Ovary (tissue), 10 donors: ENCODE measurements at places on chromosomes 2 and 18. TPM values are rescaled to one million over a fixed set of nuclear protein-coding genes. Genes with fewer than 3 reads are reported as not detected.

DNA sequence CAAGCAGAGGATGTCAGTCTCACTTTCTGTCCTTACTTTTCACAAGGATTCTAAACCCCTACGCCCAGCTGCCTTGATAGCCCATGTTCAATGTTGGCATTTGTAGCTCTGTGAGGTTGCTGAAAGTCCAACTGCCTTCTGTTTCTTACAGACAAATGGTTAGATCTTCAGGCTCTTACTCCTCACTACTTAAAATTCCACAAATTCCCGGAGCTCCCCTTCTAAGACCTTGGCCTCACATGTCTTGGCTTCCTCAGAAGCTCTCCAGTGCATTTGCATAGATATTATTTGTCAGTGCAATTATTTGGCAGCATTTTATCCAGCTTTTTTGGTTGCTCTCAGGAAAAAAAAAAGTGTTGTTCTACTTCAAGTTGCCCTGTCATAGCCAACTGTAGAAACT lies 453.7 kb upstream of the CELF4 start:
- no peaks in the 10 kb centered on the region for H3K27me3 ChIP-seq
- no peak overlapping the region for H3K27ac ChIP-seq
- DNase-seq, result no peak
- no peak overlapping the region for H3K4me3 ChIP-seq
- no peaks in the 10 kb centered on the region for H3K4me1 ChIP-seq

DNA sequence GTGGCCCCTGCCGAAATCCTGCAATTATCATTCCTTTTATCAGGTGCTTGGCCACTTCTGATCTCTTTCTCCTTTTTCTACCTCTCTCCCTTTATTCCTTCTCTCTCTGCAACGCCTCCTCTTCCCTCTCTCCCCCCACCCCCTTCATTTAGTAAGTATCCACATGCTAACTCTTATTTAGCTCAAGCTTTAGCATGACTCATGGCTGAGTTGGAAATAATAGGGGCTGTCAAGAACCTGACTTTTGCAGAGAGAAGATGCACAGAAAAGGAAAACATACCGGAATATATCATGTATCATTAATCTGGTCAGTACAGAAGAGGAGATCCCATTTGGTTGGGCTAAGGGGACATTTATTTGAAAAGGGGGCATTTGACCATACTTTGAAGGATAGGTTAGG lies 33.1 kb downstream of the FAM171B start:
- H3K36me3 ChIP-seq, result no peaks in the 10 kb centered on the region
- no peak for DNase-seq

GRCh38 chr2:217886720-217887309 lies 116.0 kb downstream of the TNS1 start:
- H3K4me1 ChIP-seq, result peaks cover 4% of the 10 kb centered on the region
- H3K36me3 ChIP-seq, result no peaks in the 10 kb centered on the region
- H3K27ac ChIP-seq, result no peak overlapping the region
- H3K4me3 ChIP-seq, result no peak overlapping the region
- DNase-seq, result peak; percentile 81

GRCh38 chr2:45040786-45041185 lies 31.5 kb upstream of the SIX2 start:
- no peak for DNase-seq
- H3K4me1 ChIP-seq, result no peaks in the 10 kb centered on the region
- no peak overlapping the region for H3K4me3 ChIP-seq
- H3K27ac ChIP-seq, result no peak overlapping the region
- no peaks in the 10 kb centered on the region for H3K36me3 ChIP-seq

DNA sequence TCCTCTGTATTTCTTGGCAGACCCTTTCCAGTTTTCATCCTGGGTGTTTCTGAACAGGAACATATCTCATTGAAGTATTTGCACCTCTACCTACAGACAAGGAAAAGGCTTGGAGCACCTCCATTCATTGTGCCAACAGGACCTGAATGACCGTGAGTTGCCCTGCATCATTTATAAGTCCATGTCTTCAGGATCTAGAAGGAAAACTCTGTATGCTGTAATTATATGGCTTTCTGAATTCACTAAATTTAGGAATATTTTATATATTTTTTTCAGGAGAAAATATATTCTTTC lies 402.3 kb upstream of the SLC14A2 start:
- no peak overlapping the region for H3K27ac ChIP-seq
- H3K4me1 ChIP-seq, result no peaks in the 10 kb centered on the region
- DNase-seq, result no peak

GRCh38 chr2:15811367-15811766 lies 129.0 kb upstream of the MYCN start:
- H3K4me1 ChIP-seq, result peaks cover 40% of the 10 kb centered on the region
- H3K36me3 ChIP-seq, result no peaks in the 10 kb centered on the region
- H3K27ac ChIP-seq, result peak overlapping the region; percentile 55
- no peak for DNase-seq
- no peaks in the 10 kb centered on the region for H3K27me3 ChIP-seq

DNA sequence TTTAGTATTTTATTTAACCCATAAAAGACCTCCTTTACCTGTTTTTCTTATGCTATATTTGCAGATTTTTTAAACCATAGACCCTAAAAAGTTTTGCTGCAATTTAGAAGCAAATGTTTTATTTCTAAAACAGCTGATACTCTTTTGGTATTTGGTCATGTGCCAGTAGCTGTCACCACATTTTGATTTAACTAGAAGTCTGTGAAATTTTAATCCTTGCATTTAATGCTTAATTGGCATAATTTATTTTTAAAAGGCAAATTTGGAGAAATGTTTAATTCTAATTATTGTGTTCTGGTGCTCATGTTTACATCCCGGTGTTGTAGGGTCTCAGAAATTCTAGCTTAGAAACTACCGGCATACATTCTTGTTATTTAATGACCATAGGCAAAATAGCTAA lies 111.8 kb downstream of the TTC27 start:
- H3K4me3 ChIP-seq, result no peak overlapping the region
- H3K27me3 ChIP-seq, result no peaks in the 10 kb centered on the region
- H3K36me3 ChIP-seq, result no peaks in the 10 kb centered on the region
- H3K4me1 ChIP-seq, result no peaks in the 10 kb centered on the region

- no peaks in the 10 kb centered on the region for H3K27me3 ChIP-seq
- no peak overlapping the region for H3K4me3 ChIP-seq
- DNase-seq, result no peak
- H3K4me1 ChIP-seq, result no peaks in the 10 kb centered on the region
- no peaks in the 10 kb centered on the region for H3K36me3 ChIP-seq
These were observed 608.2 kb upstream of the GCFC2 start for GRCh38 chr2:76318848-76319360.

DNA sequence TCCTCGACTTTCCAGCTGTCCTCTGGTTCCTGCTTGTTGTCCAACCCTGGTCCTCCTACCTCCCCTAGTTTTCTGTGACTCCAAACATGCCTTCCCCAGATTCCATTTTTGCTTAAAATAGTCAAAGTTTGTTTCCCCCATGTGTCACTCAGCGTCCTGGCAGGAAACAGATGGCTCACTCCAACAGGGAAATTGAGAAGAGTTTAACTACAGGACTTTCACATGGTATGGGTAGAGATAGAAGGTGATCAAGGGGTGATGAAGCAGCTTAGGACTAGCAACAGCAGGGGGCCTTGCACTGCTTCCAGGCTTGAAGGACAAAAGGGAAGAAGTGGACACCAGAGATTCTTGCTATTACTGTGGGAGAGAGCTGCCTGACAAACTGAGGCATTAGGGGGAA lies 6.1 kb upstream of the CUL3 start:
- H3K27ac ChIP-seq, result no peak overlapping the region
- no peaks in the 10 kb centered on the region for H3K4me1 ChIP-seq
- DNase-seq, result no peak
- H3K4me3 ChIP-seq, result no peak overlapping the region

- H3K27ac ChIP-seq, result no peak overlapping the region
- no peak for DNase-seq
- H3K4me3 ChIP-seq, result no peak overlapping the region
- no peaks in the 10 kb centered on the region for H3K4me1 ChIP-seq
- H3K27me3 ChIP-seq, result no peaks in the 10 kb centered on the region
- H3K36me3 ChIP-seq, result no peaks in the 10 kb centered on the region
These were observed 254.3 kb downstream of the BCL11A start for GRCh38 chr2:60299179-60299578.

GRCh38 chr2:186977433-186978045 lies 128.6 kb upstream of the ZSWIM2 start:
- H3K36me3 ChIP-seq, result no peaks in the 10 kb centered on the region
- no peaks in the 10 kb centered on the region for H3K27me3 ChIP-seq
- no peak overlapping the region for H3K4me3 ChIP-seq
- no peaks in the 10 kb centered on the region for H3K4me1 ChIP-seq
- DNase-seq, result no peak

DNA sequence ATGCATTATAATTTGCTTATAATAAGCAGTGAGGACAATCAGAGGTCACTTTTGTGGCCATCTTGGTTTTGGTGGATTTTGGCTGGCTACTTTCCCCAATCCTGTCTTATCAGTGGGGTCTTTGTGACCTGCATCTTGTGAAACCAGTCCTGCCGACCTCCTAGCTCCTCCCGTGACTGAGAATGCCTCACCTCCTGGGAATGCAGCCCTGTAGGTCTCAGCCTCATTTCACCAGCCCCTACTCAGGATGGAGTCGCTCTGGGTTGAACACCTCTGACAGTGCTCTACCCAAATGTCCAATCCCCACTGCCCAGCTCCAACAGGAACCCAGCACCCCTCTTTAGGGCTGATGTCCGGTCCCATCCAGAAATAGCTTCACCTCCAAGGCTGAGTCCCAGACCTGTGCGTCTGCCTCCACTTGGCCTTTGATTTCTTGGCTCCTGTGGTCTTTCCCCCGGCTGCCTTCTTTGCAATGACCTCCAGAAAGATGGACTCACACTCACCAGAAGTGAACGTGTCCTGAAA lies 31.3 kb upstream of the PXDN start:
- no peak overlapping the region for H3K4me3 ChIP-seq
- H3K36me3 ChIP-seq, result no peaks in the 10 kb centered on the region
- H3K27ac ChIP-seq, result no peak overlapping the region

- H3K27ac ChIP-seq, result no peak overlapping the region
- no peak for DNase-seq
- no peaks in the 10 kb centered on the region for H3K36me3 ChIP-seq
- no peak overlapping the region for H3K4me3 ChIP-seq
- no peaks in the 10 kb centered on the region for H3K27me3 ChIP-seq
- peaks cover 2% of the 10 kb centered on the region for H3K4me1 ChIP-seq
These were observed 131.0 kb downstream of the ATL2 start for GRCh38 chr2:38246105-38246504.

DNA sequence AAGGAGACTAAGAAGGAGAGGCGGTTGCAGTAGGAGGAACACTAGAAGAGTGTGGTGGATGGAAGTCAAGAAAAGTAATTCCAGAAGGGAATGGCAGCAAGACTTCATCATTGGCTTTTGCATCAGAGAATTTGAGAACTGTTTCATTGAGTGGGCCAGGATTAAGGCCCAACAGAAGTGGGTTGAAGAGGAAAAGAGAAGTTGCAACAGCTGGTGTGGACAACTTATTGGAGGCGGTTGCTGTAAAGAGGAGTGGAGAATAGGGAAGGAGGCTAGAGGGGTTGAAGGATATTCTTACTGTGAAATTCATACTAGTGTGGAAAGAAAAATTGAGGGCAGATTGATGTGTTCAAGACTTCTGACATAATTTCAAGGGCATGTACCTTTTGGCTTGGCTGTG lies 168.7 kb upstream of the FN1 start:
- H3K4me3 ChIP-seq, result no peak overlapping the region
- H3K36me3 ChIP-seq, result no peaks in the 10 kb centered on the region
- H3K27ac ChIP-seq, result no peak overlapping the region
- no peak for DNase-seq

- H3K27ac ChIP-seq, result no peak overlapping the region
- H3K4me3 ChIP-seq, result peak overlapping the region; percentile 89
These were observed 12.3 kb upstream of the DCTN1 start for GRCh38 chr2:74392449-74392743.

DNA sequence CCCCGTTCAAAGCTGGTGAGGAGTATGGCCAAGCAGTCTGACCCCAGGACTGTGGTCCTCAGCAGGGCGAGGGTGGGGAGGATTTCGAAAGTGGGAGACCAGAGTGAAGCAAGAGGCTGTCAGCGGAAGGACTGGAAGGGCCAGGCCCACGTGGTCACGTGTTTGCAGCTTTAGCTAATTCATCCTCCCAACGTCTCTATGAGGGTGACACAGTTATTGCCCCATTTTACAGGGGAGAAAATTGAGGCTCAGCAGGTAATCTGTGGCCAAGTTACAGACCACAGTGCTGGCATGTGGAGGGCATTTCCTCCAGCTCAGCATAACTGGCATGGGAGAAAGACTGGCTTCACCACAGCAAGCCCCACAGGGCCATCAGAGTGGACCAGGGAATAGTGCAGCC lies 45.4 kb upstream of the LTBP1 start:
- peaks cover 1% of the 10 kb centered on the region for H3K4me1 ChIP-seq
- H3K27ac ChIP-seq, result no peak overlapping the region
- no peak overlapping the region for H3K4me3 ChIP-seq
- no peak for DNase-seq
- H3K27me3 ChIP-seq, result no peaks in the 10 kb centered on the region
- no peaks in the 10 kb centered on the region for H3K36me3 ChIP-seq

- H3K27ac ChIP-seq, result no peak overlapping the region
- DNase-seq, result no peak
- no peak overlapping the region for H3K4me3 ChIP-seq
- no peaks in the 10 kb centered on the region for H3K4me1 ChIP-seq
- H3K36me3 ChIP-seq, result no peaks in the 10 kb centered on the region
These were observed 78.0 kb upstream of the PNPT1 start for GRCh38 chr2:55771612-55772011.

DNA sequence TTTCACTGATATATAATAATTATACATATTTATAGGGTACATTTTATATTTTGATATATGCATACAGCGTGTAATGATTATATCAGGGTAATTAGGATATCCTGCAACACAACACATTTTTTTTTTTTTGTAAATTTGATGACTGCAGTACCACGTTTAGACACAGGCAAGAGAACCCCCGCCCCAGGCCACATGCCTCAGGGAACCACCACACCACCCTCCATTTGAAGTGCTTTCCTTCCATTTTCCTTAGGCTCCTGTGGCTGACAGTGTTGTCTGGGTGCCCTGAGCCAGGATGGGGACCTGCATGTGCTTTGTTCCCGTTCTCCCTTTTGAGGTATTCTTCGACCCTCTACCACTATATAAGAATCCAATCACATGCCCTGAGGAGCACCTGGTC lies 161.6 kb upstream of the CTAGE1 start:
- no peak overlapping the region for H3K4me3 ChIP-seq
- no peak overlapping the region for H3K27ac ChIP-seq
- H3K4me1 ChIP-seq, result no peaks in the 10 kb centered on the region
- H3K27me3 ChIP-seq, result no peaks in the 10 kb centered on the region

DNA sequence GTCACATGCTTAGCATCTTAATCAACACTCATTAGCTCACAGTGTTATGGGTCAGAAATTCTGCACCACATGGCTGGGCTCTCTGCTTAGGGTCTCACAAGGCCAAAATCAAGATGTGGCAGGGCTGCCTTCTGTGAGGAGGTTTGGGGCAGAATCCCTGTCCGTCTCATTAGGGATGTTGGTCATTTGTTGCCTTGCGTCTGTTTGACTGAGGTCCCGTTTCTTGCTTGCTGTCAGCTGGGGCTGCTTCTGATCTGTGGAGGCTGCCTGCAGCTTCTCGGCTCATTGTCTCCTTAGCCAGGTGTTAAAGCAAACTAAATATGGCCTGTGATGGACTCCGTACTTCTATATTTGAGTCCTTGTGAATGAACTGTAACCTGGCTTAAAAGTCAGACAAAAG lies 146.5 kb downstream of the NDUFA10 start:
- no peak overlapping the region for H3K27ac ChIP-seq
- no peaks in the 10 kb centered on the region for H3K36me3 ChIP-seq
- H3K4me3 ChIP-seq, result no peak overlapping the region
- no peaks in the 10 kb centered on the region for H3K27me3 ChIP-seq
- no peak for DNase-seq

GPAT2 gene
- 3.3 TPM for total RNA-seq

RND3 gene
- total RNA-seq, result 2.5 TPM

TLX2 gene
- total RNA-seq, result not detected

FOXD4L1 gene
- total RNA-seq, result not detected

STEAP3 gene
- total RNA-seq, result 5.0 TPM

VWC2L gene
- total RNA-seq, result 0.11 TPM

CD207 gene
- 0.40 TPM for total RNA-seq

NT5DC4 gene
- total RNA-seq, result not detected
